ENCODE measurements at places on chromosomes 5 and 9.
A peak's percentile ranks its signal among the peaks of the same experiment; 100 is the strongest.

- DNase-seq, result no peak
These were observed 4.5 kb downstream of the WHRN start for GRCh38 chr9:114500697-114501292.

- no peak for DNase-seq
These were observed 155.4 kb downstream of the DOCK8 start for GRCh38 chr9:370086-370485.

- DNase-seq, result no peak
These were observed 13.4 kb upstream of the LTC4S start for GRCh38 chr5:179780362-179780761.

DNA sequence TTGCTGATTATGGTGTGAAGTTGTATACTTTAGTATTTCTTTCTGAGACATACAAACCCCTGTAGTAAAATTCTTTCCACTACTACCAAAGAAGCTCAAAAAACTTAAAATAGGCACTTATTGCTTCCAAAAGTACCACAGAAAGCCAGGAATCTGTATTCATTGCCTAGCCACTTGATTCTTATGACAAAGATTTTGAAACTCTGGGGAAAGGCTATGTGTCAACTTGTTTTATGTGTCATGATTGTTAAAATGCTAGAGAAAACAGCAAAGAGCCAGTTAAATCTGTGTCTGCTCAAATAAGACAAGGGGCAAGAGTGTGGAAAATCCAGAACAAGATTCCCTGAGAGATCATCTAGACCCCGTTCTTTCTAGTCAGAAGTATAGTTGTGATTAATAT is 6.0 kb downstream of the KIF2A start:
- no peak for DNase-seq

DNA sequence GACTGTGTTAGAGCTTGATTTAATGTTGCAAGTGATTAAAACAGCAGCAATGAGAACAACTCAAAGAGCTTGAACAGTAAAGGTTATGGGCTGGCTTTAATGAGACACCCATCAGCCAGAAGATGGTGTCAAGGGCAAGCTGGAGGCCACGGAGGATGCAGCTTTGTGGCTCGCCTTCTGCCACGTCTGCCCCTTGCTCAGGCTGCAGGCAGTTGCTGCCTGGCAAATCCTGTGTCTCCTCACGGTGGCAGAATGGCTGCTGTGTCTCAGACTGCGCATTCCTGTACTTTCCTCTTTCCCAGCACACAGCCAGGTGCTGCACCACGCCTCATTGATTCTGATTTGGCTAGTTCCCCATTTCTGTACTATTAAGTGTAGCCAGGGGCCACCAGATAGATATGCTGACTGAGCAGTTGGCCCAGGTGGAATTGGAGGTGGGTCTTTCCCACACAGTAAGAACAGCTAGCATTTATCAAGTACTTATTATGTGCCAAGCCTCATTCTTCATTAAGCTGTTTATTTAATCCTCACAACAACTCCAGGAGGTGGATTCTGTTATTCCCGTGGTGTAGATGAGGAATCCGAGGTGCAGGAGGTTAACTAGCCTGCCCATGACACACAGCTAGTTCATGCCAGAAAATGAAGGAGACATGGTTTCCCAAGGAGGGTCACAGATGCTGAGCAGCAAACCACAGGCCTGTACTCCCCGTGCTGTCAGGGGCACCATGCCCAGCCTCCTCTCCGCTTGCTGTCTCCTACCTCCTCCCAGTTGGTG is 3.5 kb downstream of the NXNL2 start:
- DNase-seq, result no peak

DNA sequence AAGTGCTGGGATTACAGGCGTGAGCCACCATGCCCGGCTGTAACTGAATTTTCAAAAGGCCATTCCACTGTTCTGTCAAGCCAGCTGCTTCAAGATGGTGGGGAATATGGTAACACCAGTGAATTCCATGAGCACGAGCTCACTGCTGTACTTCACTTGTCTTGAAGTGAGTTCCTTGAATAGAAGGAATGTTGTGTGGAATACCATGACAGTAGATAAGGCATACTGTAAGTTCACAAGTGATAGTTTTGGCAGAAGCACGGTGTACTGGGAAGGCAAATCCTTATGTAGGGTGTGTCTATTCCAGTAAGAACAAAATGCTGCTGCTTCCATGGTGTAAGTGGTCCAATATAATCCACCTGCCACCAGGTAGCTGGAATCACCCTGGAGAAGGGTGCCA is 6.6 kb upstream of the PRXL2C start:
- DNase-seq, result no peak

DNA sequence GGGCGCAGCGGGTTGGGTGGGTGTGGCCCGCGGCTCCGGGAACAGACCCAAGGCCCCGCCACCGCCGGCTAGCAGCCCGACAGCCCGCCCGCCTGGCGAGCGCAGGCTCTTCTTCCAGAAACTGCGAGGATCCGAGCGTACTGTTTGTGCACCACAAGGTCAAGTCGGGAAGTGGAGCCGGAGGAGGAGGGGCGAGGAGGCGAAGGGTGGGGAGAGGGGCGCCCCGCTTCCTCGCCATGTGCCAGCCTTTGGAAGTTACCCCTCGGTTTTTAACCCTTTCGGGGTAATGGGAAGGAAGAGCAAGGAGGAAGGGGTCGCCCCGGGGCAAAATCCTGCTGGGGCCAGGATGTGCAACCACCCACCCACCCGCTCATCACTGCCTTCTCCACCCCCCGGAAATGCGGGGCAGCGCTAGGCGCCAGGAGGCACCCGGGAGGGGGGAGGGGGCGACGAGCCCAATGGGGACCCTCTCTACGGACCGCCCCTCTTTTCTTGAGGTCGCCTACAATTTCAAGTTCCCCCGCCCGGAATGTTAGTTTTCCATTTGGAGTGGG is 1.1 kb upstream of the JADE2 start:
- DNase-seq, result peak; percentile 94

DNA sequence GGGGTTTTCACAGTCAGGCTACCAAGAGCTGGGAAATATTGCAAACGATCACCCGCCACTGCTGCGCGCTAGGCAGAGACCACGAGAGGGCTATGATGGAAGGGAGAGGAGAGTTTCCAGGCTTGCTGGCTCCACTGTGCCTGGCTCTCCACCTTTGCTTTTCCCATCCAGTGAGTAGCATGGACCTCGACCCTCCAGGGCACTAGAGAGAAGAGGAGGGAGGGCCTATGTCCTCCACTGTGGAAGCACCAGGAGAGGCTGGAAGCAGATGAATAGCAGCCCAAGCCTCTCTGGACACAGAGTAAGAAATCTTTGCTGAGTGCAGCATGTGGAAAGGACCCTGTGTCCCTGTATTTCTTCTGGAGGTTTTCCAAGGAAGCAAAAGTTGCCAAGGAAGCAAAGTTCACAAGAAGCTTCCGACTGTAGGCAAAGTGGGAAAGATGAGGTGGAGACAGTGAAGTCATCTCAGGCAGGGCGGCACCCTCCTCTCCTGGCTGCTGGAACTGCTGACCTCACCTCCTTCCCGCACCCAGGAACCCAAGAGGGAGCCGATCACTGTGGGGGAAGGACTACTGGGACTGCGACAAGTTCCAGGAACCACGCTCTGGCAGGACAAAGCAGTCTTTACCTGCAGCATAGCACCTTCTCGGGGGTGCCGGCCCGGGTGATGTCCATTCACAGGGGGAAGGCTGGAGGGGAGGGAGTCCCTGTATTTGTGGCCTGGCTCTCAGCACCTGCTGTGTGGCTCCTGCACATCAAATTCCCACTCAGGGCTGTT is 79.6 kb downstream of the CSNK1A1 start:
- DNase-seq, result no peak

- no peak for DNase-seq
These were observed at the start of gene PCDHA11 for GRCh38 chr5:140868721-140869554. Gene PCDHA11 (plus strand): TSS chr5:140868957. CDS start chr5:140869104, 147 bp downstream.

- DNase-seq, result no peak
These were observed 114.2 kb downstream of the GAPVD1 start for GRCh38 chr9:125375820-125376219.

GRCh38 chr5:32223972-32224609 is 50.0 kb upstream of the GOLPH3 start:
- no peak for DNase-seq

DNA sequence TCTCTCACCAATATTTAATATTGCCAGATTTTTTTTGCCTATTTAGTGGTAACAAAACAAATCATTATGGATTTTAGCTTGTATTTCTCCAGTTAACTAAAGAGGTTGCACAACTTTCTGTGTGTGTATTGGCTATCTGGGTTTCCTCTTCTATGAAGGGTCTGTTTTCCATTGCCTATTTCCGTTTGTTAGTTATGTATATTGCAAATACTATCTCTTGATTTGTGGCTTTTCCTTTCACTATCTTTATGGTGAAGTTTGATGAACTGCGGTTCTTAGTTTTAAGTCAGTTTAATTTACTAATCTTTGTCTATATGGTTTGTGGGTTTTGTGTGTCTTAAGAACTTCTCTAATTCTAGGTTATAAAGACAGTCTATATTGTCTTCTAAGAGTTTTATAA is 136.3 kb downstream of the CEP120 start:
- no peak for DNase-seq

DNA sequence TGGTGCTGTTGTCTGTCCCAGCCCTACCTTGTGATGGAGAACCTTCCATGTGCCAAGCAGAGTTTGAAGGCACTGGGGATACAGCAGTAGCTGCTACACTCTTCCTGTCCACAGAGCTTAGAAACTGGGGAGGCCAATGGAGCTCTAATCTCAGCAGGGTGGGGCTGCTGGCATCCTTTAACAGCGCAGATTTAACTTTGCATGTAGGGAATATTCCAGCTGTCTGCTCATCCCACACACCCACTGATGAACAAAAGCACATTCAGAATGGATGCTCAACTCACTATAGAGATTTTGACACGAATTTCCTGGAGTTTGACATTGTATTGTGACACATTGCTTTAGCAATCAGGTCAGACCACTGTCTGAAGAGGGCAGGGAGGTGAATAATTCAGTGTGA is 49.0 kb downstream of the TMEM215 start:
- no peak for DNase-seq

- DNase-seq, result no peak
These were observed 140.6 kb downstream of the LRRC70 start for GRCh38 chr5:62719061-62719720.

DNA sequence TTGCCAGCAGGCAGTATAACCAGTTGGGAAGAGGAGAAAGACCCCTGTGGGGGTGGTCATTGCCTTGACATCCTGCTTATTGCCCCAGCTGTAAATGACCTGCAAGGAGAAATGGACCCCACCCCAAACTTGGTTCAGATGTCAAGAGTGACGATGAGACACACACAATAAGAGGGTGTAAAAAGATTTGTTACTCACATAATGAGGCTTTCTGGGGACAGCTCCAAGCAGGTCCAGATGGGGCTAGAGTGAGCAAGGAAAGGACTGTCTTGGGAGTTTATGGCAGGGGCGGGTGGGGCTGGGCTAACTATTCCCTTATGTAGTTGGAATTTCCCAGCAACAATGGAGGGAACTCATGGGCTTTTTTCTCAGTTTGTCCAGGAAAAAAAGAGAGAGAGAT is 24.1 kb downstream of the ZNF484 start:
- DNase-seq, result no peak

DNA sequence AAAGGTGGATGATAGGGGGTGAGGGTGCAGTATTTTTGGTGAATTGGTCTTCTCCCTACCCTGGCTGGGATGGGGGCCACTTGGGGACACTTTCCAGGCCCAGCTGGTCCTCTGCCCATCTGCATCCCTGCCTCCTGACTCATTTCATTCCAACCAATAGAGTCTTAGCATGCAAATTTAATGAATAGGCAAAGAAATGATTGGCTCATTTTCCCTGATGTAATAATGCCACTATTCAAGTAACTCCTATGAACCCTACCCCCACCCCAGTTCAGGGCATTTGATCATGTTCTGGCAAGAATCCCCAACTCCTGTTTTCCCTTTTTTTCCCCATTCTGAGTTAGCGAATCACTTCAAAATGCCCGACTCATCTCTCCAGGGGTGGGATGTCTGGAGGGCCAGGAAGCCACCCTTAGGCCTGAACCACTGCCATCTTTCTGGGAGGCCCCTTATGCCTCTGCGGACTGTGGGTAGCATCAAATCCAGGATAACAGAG is 56.7 kb downstream of the PCDH1 start:
- no peak for DNase-seq

DNA sequence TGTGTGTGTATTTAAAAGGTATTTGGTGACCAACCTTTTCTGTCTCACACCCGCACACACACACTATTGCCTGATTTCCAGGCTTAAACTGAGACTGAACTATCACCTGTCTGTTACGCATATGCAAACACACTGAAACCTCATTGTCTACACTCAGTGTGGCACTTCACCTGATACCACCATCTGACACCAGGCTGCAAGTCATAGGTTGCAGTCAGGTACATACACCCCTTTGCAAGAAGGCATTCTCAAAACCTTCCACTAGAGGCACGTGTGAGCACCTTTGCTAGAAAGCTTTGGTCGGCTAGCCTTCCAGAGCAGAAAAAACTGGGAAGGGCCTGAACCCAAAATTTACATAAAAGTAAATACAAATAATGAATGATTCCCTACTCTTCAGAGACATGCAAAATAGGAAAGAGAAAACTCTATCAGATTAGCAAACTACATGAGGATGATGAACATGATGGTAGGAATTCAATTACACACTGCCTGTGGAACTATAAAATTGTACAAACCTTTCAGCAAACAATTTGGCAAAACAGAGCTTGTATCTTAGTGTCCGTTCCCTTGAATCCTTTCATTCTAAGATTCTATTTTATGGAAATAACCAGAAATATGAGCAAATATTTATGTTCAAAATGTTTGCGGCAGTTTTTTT is 5.9 kb upstream of the FOXD1 start:
- DNase-seq, result no peak

- DNase-seq, result no peak
These were observed 115.2 kb downstream of the PRDM6 start for GRCh38 chr5:123204251-123204650.

GRCh38 chr9:33919276-33919897 is 102.4 kb downstream of the UBE2R2 start:
- DNase-seq, result no peak

- DNase-seq, result no peak
These were observed 348.1 kb downstream of the ARL15 start for GRCh38 chr5:53962306-53962705.

DNA sequence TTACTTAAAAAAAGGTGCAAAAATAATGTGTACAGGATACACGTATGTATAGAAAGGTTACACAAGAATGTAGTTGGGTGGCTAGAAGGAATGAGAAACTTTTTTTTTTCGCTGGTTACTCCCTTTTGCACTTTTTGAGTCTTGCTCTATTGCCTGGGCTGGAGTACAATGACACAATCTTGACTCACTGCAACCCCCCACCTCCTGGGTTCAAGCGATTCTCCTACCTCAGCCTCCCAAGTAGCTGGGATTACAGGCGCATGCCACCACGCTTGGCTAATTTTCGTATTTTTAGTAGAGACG is 15.8 kb downstream of the FBXW11 start:
- DNase-seq, result no peak

- DNase-seq, result no peak
These were observed 182.2 kb downstream of the SREK1 start for GRCh38 chr5:66326276-66326675.

GRCh38 chr9:83429229-83429628 is 109.0 kb downstream of the FRMD3 start:
- no peak for DNase-seq

DNA sequence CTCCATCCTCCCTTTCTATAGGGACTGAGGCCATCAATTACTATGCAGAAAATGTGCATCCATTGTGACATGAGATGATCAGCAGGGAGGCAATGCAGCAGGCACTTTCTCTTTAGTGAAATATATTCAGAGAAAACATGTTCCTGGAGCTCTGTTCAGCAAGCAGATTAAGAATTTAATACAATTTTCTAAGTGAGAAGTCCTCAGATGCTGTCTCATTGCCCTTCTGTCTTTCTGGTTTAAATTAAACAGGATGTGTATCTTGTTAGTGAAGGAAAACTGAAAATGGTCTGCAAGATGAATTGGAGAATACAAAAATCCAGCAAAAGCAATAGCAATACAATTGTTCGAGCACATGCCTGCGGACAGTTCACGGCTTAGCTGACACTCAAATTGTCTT is 445.8 kb upstream of the RIOK2 start:
- no peak for DNase-seq
